ENCODE measurements at places on chromosomes 12 and 14.

- peak; percentile 21 for DNase-seq
These were observed 129.3 kb upstream of the SSTR1 start for GRCh38 chr14:38078393-38078792.

DNA sequence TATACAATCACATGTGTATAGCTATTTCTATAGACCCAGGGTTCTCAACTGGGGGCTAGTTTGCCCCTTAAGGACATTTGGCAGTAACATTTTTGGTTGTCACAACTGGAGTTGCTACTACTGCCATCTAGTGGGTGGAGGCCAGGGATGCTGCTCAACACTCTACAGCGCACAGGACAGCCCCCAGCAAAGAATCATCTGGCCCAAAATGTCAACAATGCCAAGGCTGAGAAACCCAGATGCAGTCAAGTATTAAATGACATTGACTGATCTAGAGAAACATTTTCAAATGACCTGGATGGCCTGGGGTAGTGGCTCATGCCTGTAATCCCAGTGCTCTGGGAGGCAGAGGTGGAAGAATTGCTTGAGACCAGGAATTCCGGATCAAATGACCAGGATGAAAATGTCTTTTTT lies 5.8 kb downstream of the WSB2 start:
- peak; percentile 19 for DNase-seq

DNA sequence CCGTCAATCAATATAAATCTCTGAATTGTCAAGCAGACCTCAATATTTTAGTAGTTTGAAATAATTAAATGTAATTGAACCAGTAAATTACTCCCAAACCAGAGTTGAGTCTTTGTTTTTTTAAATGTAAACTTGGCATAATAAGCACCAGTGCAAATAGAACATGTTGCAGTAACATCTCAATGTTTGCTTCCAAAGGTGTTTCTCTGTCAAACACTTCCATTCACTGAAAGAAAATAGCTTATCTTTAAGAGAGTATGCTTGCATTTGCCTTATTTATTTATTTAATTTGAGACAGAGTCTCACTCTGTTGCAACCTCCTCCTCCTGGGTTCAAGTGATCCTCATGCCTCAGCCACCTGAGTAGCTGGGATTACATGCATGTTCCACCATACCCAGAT lies 39.9 kb upstream of the EGLN3 start:
- no peak for DNase-seq

GRCh38 chr12:125065021-125065918 lies at the start of gene AACS:
Gene AACS (plus strand): TSS chr12:125065435. CDS start chr12:125065585, 150 bp downstream.
- DNase-seq: peak; percentile 70

DNA sequence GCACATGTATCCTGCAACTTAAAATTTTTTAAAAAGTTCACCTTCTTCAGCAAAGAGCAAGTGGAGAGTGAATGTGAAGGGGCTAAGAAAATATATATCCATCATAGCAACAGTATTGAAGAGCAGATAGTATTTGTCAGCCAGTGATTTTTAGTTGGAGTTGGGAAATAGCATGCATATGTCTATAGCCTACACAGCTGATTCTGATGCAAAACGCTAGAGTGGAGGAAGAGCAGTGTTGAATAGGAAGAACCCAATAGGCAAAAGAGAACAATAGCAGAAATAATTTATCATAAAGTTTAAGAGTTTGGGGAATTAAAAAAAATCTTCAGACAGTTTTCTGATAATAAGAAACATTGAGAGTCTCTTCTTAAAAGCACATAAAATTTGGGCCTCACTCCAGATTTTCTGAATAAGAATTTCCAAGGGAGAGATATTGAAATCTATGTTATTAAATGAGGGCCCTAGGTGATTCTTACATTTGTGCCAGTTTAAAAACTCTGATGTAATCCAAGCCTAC lies 12.0 kb downstream of the PDE6H start:
- no peak for DNase-seq

DNA sequence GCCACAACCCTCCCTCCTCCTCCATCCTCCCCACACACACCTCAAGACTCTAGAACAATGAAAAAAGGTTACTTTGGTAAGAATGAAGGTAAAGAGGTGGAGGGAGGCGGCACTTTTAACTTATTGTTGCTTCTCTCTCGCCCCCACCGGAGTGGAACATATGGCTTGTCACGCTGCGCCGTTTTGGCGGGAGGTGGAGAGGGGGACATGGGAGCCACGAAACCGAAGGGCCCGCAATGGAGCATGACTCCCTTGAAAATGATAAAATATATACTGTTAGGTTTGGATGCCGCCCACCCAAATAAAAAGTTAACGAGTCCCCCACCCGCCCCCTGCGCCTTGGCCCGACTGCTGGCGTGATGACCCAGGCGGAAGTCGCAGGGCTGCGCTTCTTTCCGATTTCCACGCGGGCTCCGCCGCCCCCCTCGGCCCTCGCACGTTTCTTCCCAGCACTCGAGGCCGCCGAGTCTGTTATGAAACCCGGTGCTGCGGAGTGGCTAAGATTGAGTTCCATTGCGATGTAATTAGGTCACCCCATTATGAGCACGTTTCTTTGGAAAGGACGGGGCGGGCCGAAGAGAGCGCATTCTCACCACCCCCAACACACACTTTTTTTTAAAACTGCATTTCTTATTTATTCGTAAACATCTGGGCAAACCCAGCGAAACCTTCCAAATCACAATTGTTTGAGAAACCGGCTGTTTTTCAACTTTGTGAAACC lies 1.4 kb upstream of the ZFP36L1 start:
- peak; percentile 65 for DNase-seq

GRCh38 chr12:83179999-83180398 lies 493.3 kb downstream of the TMTC2 start:
- DNase-seq: no peak

GRCh38 chr14:99192830-99193229 lies 79.2 kb downstream of the BCL11B start:
- DNase-seq: no peak

- no peak for DNase-seq
These were observed 394.4 kb downstream of the DAD1 start for GRCh38 chr14:22194664-22195063.

- DNase-seq: no peak
These were observed 7.7 kb downstream of the ANAPC5 start for GRCh38 chr12:121344506-121344905.

DNA sequence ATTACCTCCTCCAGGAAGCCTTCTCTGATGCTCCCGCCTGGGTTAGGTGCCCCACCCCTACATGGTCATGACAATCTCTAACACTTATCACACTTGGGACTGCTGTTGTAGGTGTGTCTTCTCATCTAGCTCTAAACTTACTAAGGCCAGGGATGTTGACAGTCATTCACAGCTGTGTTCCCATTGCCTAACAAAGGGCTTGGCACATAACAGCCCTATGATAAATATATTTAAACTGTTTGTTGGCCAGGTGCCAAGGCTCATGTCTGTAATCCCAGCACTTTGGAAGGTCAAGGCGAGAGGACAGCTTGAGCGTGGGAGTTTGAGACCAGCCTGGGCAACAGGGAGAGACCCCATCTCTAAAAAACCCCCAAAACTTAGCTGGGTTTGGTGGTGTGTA lies 98.8 kb upstream of the RGS6 start:
- DNase-seq: no peak

- no peak for DNase-seq
These were observed 237.5 kb upstream of the HMGA2 start for GRCh38 chr12:65586796-65587195.

DNA sequence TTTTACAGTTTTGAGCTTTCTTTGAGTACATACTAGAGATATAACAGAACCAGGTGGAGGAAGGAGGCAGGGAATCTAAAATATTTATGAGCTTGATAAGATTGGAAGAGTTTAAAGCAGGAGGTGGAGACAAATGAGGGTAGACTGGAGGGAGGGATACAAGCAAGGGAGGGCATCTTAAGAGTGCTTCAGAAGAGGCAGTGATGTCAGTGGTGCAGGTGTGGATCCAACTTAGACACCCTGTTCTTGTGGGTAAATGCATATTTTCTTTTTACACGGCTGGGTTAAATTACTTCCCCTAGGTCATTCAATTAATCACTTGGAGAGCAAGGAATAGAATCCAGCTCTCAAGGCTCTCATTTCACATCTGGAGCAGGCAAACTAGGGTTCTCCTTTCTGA lies 146.1 kb upstream of the LRIG3 start:
- DNase-seq: no peak

- DNase-seq: no peak
These were observed 76.1 kb upstream of the KRR1 start for GRCh38 chr12:75587340-75588106.

DNA sequence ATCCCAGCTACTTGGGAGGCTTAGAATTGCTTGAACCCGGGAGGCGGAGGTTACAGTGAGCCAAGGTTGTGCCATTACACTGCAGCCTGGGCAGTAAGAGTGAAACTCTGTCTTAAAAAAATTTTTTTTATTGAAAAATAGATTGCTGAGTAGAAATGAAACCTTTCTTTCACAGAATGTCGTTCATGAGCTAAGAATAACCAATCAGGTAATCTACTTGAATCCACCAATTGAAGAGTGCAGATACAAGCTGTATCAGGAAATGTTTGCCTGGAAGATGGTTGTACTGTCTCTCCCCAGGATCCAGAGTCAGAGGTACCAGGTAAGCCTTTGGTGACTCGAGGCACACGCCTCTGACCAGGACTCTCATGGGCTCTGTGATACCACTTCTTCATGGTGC lies 27.0 kb downstream of the DYNC1H1 start:
- DNase-seq: no peak

GRCh38 chr12:95882873-95883272 lies 24.1 kb downstream of the SNRPF start:
- DNase-seq: no peak

DNA sequence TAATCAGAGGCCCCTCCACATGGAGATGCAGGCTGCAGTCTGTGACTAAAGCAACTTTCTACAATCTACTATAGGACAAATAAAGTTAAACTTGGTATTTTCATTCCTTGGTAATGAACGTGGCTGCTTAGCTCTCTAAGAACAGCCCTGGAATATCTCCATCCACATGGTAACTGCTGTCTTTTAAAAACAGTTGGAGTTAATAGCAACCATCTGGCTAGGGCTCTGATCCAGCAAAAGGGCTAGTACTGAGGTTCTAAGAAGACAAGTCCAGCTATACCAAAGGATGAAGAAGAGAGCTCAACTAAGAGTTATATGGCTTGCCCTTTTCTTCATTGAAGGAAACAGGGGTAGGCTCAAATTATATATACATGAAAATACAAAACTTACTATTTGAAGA lies 920.1 kb downstream of the FLRT2 start:
- DNase-seq: no peak

- no peak for DNase-seq
These were observed 24.0 kb upstream of the LGR5 start for GRCh38 chr12:71415336-71416231.

DNA sequence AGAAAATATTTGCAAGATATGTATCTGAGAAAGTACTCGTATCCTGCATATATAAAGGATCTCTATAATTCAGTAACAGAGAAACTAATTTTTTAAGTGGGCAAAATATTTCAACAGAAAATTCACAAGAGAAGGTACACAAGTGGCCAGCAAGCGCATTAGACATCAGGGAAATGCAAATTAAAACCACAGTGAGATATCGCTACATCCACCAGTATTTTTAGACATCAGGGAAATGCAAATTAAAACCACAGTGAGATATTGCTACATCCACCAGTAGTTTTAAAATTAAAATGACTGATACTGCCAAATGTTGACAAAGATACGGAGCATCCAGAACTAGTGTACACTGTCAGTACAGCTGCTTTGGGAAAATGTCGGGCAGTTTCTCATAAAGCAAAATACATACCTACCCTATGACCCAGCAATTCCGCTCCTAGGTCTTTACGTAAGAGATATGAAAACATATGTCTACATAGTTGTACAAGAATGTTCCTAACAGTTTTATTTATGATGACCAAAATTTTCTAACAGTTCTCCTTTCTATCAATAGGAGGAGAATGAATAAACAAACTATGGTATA lies 2.8 kb upstream of the KCNK13 start:
- no peak for DNase-seq

- no peak for DNase-seq
These were observed 24.5 kb upstream of the IGF1 start for GRCh38 chr12:102504871-102505270.

DNA sequence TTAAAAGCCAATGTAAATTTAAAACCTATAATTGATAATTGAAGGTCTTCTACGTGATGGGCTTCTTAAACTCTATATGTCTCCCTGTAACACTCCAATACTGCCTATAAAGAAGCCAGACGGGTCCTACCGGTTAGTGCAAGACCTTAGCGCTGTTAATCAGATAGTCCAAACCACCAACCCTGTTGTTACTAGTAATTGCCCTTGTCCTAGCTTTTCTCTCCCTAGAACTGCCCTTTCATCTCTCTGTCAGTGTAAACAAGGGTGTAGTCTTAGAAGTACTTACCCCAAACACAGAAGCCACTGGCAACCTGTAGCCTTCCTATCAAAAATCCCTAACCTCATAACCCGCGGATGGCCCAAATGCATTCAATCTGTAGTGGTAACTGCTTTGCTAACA lies 243.0 kb upstream of the DIO3 start:
- no peak for DNase-seq

DNA sequence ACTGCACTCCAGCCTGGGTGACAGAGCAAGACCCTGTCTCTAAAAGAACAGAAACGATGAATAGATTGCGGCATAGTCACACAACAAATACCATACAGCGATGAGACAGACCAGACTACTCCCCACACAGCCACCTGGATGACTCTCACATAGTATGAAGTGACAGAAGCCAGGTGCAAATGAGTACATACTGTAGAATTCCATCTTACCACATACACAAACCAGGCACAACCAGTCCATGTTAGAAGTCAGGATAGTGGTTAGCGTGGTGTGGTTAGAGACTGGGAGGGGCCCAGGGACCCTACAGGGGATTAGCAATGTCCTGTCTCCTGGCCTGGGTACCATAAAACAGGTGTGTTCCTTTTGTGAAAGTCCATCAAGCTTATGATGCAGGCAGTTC lies 53.8 kb downstream of the FAM222A start:
- DNase-seq: no peak

DNA sequence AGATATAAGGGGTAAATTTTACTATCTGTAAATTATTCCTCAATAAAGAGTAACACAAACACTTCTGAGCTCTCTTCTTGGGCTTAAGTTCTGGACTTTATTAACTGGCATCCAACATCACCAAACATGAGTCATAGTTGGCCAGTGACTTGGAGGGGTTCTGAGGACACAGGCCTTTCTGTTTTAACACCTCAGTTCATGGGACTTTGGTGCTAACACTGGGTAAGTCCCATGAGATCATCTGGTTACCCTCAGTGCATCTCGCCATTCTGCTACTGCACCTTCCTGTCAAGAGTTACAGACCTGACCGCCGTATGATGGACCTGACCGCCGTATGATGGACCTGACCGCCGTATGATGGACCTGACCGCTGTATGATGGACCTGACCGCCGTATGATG lies 9.9 kb downstream of the SLC15A4 start:
- DNase-seq: no peak

- DNase-seq: no peak
These were observed 58.3 kb downstream of the ANAPC7 start for GRCh38 chr12:110345176-110345661.

- DNase-seq: peak; percentile 12
These were observed 733 bp upstream of the P3H3 start for GRCh38 chr12:6827437-6827911.

- DNase-seq: no peak
These were observed 155.0 kb downstream of the EPS8 start for GRCh38 chr12:15634010-15634683.

Data from effector CD8-positive, alpha-beta T cell (primary cell).